Activated naive CD4-positive, alpha-beta T cell (primary cell): ENCODE measurements at places on chromosomes 12 and 14.

DNA sequence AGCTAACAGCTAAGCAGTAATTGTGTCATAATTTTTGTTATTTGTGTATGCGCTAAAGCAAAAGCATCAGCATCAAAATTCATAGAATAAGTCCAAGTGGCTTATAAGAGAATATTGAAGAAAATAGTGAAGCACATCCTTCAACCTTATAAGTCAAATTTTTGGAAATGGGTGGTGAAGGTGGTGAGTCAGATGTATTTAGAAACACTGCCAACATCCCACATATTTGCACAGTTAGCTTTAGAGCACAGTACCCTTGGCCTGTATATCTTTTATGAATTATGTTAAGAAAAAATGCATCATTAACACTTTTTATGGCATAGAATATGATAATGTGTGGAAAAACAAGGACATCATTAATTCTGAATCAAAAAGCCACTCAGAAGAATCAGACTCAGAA is 8.0 kb downstream of the SYT10 start:
- no peak for DNase-seq

- DNase-seq = no peak
Measured at GRCh38 chr12:93860668-93861373, 183.6 kb downstream of the CRADD start.

GRCh38 chr12:2265461-2266167 is 212.8 kb downstream of the CACNA1C start:
- DNase-seq = no peak

- DNase-seq = no peak
Measured at GRCh38 chr14:76918782-76919394, 92.7 kb downstream of the LRRC74A start.

GRCh38 chr14:64944041-64944440 is 1.5 kb upstream of the GPX2 start:
- no peak for DNase-seq

DNA sequence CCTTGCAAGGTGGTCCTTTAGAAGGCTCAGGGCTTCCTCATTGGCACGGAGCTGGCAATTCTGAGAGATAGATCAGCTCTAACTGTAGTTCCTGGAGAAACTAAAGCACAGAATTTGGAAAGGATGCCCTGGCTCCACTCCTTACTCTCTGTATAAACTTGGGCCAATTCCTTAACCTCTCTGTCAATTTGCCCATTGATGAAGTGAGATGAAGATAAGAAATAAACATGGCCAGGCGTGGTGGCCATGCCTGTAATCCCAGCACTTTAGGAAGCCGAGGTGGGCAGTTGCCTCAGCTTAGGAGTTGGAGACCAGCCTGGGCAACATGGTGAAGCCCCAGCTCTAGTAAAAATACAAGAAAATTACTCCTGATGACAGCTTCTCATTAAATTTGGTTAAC is 34.0 kb upstream of the COX6A1 start:
- DNase-seq = no peak

- DNase-seq = peak; percentile 9
Measured at GRCh38 chr12:127162902-127163301, 1104.1 kb upstream of the TMEM132C start.
